CD14-positive monocyte (primary cell): ENCODE measurements at places on chromosomes 2 and 18.

- DNase-seq, result no peak
These were observed 189.2 kb downstream of the CD226 start for GRCh38 chr18:69758458-69758857.

DNA sequence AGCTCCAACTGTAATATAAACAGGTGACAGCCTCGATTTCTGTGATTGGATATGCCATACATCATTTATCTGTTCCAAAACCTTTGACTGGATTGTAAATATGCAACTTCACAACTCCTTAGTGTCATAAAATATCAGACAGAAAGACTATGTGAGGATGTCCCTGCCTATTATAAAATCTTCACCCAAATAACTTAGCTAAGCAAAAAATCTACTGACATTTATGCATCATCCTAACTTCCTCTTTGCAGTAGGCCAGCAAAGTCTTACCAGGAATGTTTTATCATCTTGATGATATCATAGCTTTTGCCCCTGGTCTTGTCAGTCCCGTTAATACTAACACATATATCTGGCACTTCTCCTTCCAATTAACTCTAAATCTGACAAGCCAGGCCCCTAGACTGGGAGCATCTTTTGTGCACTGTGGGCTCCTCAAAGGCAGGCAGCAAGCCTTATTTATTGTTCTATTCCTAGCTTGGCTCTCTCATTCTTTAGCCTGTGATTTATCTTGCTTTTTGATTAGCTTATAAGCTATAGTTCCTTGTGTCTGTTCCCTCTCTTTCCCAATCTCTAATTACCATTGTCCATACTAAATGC lies 356.5 kb upstream of the HNMT start:
- no peak for DNase-seq

DNA sequence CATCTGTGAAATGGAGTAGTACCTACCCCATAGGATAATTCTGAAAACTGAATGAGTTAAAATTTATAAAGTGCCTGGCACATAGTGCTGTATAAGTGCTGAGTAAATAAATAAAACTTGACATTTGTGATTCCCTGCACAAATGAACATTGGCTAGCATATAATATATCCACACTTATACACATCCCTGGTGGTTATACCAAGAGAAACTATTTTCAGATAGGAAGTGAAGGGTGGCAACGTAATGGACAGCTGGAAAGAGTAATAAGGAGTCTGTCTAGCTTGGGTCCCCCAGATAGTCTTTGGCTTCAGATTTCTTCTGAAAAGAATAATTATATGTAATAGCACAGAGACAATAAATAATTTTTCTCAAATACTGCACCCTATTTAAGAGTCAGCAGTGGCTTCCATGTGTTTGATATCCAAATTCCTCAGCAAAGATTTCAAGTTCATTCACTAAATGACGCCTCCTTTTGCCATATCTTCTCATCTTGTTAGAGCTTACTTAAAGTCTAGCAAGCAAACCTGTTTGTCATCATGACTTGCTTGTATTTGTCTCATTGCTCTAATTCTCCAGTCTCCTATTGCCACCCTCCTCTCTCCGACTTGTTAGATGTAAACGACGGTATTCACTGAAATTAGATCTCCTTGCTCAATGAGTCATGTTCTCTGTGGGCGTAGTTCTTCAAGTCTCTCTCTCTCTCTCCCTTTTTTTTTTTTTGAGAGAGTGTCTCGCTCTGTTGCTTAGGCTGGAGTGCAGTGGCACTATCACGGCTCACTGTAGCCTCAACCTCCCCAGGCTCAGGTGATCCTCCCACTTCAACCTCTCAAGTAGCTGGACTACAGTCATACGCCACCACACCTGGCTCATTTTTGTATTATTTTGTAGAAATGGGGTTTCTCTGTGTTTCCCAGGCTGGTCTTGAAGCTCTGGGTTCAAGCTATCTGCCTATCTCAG lies 8.7 kb upstream of the ADGRF3 start:
- no peak for DNase-seq

- DNase-seq, result no peak
These were observed at the start of gene TEKT4 for GRCh38 chr2:94871226-94872087. TEKT4 (plus strand) TSS chr2:94871430; CDS start chr2:94871580, 150 bp downstream.

DNA sequence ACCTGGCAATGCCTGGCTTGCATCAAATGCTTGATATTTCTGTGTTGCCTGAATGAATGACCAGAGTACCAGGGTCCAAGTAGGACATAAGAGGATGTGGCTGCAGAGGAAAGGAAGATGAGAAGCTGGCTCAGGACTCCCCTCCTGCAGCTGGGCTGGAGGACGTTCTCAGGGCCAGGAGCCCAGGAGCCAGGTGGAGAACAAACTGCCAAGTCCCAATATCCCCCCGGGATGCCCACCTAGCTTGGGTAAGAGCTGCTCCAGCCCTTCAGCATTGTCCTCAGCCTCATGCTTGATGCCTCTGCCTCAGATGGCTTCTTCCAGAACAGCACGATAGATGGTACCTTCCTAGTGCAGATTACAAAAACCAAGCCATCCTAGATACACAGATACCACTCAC lies 8.6 kb upstream of the ATP6V1B1 start:
- DNase-seq, result no peak
